ENCODE measurements at places on chromosomes 16 and 17. TPM values are rescaled to one million over a fixed set of nuclear protein-coding genes. Genes with fewer than 3 reads are reported as not detected.

DNA sequence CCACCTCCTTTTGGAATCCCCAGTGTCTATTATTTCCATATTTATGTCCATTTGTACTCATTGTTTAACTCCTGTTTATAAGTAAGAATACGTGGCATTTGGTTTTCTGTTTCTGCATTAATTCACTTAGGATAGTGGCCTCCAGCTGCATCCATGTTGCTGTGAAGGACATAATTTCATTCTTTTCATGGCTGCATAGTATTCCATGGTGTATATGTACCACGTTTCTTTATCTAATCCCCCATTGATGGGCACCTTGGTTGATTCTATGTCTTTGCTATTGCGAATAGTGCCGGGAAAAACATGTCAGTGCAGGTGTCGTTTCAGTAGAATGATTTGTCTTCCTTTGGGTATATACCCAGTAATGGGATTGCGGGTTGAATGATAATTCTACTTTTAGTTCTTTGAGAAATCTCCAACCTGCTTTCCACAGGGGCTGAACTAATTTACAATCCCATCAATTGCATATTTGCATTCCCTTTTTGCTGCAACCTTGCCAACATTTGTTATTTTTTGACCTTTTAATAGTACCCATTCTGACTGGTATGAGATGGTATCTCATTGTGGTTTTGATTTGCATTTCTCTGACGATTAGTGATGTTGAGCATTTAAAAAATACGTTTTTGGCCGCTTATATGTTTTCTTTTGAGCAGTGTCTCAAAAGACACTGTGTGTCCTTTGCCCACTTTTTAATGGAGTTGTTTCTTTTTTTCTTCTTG, 373.2 kb upstream of the TNRC6C start:
- DNase-seq: no peak

- DNase-seq: peak; percentile 54
These were observed 5.3 kb downstream of the DOC2A start for GRCh38 chr16:30005341-30006094.

NOD2 gene
- total RNA-seq: 0.51 TPM

TCAP gene
- 1.6 TPM for total RNA-seq

- DNase-seq: no peak
These were observed 118.3 kb upstream of the EEF2KMT start for GRCh38 chr16:5215901-5216300.

- no peak for DNase-seq
These were observed 24.2 kb downstream of the FAM117A start for GRCh38 chr17:49739641-49740271.

BRICD5 gene
- 5.4 TPM for total RNA-seq

KRT25 gene
- total RNA-seq: not detected

GRCh38 chr16:75860326-75861053, 134.2 kb upstream of the CPHXL start:
- no peak for DNase-seq

DNA sequence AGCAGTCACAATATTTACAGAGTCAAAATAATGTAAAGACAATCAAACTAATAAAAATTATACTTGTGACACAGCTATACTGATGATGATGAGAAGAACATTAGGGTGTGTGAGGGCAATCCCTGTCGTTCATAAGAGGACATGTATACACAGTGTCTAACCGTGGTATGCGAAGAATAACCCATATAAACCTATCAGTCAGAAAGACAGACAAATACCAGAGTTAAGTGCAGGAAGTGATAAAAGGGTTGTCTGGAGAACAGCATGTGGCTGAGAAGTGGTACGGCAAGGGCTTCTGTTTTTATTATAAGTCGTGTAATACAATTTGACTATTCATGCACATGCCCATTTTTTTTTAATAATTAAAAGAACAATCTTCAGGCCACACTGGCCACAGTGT, 46.7 kb downstream of the LMF1 start:
- DNase-seq: no peak

DNA sequence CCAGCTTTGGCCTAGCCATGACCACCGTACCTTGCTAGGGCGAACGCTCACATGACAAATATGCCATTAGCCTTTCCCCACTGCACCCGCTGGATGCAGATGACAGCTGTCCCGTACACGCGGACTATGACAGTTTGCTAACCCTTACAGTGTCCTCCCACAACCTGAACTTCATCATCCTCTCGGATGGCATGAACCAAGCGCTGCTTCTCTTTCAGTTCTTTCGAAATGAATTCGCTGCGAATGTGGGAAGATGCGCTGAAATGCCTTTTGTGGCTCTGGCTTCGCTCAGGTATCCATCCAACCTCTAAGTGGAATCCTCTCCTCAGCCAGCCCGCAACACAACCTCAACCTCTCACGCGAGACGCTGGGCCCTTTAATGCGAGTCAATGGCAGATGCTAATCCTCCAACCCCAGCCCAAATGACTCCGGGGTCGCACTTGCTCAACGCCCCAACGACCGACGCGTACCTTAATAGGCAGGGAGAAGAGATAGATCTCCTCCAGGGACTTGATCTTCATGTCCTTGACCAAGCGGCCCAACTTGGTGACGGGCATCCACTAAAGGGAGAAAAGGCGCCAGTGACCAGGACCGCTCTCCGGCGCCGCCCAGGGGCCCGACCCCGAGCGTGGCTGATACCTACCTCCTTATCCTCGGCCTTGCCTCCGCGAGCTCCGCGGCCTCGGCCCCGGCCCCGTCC, 670 bp downstream of the RPS2 start:
- no peak for DNase-seq

OR1A1 gene
- not detected for total RNA-seq

GRCh38 chr16:80058214-80058613, 457.7 kb upstream of the MAF start:
- DNase-seq: no peak

DNA sequence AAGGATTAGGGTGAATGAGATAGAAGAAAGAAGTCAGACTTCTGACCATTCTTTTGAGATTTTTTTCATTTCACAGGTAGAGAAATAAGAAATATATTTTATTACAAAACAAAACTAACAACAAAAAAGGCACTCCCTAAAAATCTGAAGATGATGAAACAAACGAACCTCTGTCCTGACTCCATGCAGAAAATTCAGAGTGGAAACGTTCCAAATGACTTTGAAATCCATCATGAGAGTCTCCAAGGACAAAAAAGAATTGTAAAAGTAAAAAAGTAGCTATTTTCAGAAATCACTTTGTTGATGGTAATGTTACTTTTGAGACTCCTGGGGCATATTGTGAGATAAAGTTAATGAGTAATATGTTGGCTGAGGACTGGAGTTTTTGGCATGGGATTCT, 26.4 kb upstream of the MNT start:
- DNase-seq: no peak

MFAP4 gene
- not detected for total RNA-seq

CTRB1 gene
- total RNA-seq: not detected

- no peak for DNase-seq
These were observed 88.5 kb downstream of the MRC2 start for GRCh38 chr17:62715882-62716390.

- no peak for DNase-seq
These were observed 4.9 kb upstream of the TMEM88 start for GRCh38 chr17:7849751-7850504.

- no peak for DNase-seq
These were observed 9.7 kb downstream of the RHBDL3 start for GRCh38 chr17:32275060-32276042.

Measured in Caco-2 (cell line).